ENCODE measurements at places on chromosomes 1 and 21.

GRCh38 chr1:229621663-229622062 lies 4.3 kb downstream of the TAF5L start:
- DNase-seq = no peak

DNA sequence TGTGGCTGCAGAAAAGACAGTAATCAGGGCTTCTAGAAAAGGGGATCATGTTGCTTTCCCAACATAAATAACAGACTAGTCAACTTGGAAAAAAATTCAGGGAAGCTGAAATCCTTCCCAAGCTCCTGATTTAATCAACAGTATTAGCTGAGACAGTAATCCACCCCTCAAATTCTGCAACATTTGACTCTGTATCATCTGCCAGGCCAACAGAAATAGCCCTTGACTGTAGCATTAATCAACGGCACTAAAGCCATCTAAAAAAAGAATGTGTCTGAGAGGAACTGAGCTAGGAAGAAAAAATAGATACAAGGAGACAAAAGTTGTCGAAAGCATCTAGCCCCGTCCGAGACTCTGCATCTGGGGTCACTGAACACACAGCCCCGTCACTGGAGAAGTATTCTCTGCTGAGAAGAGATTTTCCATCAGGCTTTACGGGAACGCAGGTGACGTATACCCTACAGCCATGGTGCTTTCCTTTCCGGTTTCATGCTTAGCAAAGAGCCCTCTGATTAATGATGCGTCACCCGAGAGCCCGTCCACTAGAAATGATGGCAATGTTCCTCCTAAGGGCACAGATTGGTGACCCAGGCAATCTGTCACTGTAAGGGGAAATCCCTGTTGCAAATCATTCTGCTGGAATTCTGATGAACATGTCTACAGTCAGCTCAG lies 42.1 kb upstream of the TP53BP2 start:
- DNase-seq = no peak

- peak; percentile 16 for DNase-seq
Measured at GRCh38 chr1:223531742-223532341, 133.7 kb downstream of the CAPN8 start.

- DNase-seq = no peak
Measured at GRCh38 chr1:15028102-15028501, 125.4 kb upstream of the TMEM51 start.

- DNase-seq = no peak
Measured at GRCh38 chr1:6352138-6352563, 41.4 kb downstream of the ACOT7 start.

- no peak for DNase-seq
Measured at GRCh38 chr1:62208087-62208486, 13.4 kb downstream of the L1TD1 start.

DNA sequence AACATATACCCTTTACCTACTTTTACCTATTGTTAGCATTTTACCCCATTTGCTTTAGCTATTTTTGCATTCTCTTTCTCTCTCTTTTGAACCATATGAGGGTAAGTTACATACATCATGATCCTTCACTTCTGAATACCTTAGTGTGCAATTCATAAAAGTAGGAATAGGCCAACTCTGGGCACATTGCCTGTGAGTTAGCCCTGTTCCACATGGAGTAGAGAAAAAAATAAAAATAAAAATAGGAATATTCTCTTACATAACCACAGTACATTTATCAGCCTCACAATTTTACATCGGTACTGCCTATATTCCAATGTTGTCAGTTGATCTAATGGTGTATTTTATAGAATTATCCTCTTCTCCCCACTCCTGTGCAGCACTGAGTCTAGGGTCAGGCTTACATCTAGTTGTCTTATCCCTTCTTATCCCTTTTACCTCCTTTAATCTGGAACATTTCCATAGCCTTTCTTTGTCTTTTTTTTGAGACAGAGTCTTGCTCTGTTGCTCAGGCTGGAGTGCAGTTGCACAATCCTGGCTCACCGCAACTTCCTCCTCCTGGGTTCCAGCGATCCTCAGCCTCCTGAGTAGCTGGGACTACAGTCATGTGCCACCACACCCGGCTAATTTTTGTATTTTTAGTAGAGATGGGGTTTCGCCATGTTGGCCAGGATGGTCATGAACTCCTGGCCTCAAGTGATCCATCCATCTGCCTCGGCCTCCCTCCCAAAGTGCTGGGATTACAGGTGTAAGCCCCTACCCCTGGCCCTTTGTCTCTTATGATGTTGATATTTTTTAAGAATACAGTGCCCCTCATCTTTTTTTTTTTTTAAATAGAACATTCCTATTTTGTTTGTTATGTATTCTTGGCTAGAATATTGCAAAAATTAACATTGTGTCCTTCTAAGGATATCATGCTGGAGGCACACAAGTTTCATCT lies 11.1 kb upstream of the SLC30A1 start:
- DNase-seq = peak; percentile 77

DNA sequence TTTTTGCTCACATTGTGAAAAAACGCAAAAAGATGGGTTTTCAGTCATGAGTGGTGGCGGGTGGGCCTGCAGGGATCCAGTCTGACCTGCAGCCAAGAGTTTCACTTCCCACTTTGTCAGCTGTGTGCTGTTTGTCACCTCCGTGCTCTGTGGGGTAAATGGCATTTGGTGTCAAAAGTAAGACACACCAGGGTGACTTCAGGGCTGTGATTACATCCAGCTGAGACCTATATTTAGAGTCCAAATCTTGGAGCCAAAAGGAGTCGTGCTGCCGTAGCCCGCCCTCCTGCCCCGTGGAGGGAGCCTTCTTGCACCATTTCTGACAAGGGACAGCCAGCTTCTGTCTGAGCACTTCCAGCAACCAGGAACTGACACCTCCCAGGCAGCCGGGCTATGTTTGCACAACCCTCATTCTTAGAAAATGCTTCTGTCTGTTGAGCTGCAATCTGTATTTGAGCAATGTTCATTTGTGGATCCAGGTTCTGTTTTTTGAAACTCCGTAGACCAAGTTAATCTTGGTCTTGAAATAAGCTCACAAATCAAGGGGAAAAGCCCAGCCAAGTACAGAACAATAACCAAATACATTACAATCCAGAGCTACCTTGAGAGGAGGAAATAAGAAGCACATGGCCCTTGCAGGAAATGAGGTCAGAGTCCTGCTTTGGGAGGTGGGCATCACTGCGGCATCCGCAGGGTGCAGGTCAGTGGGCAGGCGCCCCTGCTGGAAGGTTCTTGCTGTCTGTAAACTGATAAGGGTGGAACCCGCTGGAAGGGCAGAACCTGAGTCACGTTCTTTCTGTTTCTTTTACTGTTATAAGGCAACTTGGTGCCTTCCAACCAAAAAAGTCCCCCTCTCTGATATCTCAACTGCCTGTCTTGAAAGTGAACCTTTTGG lies 14.4 kb downstream of the ABCG1 start:
- no peak for DNase-seq

- no peak for DNase-seq
Measured at GRCh38 chr1:2130871-2131289, 63.7 kb downstream of the FAAP20 start.

GRCh38 chr1:191546803-191547202 lies 611.5 kb upstream of the RGS18 start:
- DNase-seq = no peak

DNA sequence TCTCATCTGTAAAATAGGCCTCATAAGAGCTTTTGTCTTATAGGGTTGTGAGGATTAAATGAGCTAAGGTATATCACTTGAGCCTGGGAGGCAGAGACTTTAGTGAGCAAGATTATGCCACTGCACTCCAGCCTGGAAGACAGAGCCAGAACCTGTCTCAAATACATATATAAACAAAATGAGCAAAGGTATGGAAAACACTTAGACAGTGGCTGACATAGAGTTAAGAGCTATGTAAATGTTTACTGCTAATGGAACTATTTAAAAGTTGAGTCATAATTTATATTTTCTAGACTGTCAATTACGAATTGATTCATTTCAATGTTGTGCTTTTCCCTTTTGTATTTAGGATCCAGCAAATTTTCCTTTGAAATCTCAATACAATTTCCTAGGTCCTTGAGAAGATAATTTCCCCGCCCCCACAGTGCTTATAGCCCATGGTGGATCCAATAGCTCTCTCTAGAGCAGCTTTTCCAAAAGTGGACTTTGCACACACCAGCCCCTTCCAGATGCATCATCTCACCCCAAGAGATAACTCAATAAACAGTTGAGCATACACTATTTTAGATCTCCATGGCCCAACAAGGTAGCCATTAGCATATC lies 21.8 kb upstream of the RUNX3 start:
- no peak for DNase-seq

Data from GDM1 (cell line).